ENCODE measurements at places on chromosomes 2 and 18.

GRCh38 chr2:183192343-183192742, 68.1 kb downstream of the NUP35 start:
- no peak for DNase-seq

- no peak for DNase-seq
Measured at GRCh38 chr18:31138709-31139108, 23.9 kb downstream of the DSC1 start.

- DNase-seq, result no peak
Measured at GRCh38 chr2:208879666-208880065, 473.1 kb downstream of the PTH2R start.

- DNase-seq, result no peak
Measured at GRCh38 chr2:120887741-120888231, 152.1 kb downstream of the GLI2 start.

DNA sequence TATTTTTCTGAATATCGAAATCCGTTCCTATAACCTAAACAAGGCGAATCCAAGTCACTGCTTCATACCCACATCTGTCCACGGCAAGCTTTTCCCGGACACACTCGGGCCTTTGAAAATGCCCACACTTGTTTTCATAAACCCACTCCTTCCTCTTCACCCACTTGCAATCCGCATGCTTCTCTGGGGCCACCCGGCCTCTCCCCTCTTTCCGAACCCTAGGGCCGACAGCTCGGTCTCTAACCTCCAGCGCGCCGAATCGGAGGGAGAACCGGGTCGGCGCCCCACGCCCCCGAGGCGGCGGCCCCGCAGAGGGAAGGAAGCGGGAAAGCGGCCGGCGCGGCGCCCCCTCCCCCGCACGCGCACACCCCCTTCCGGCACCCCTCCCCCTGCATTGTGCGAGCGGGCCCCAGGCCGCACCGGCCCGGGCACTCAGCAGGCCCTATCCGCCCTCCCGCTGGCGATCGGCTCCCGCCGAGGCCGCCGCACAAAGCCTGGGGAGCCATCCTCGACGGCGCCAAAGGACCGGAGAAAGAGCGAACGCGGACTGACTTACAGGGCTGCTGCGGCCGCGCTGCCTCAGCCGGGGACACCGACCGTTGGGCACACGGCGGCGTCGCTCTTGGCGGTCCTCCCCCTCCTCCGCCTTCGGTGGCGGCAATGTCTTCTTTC, 467 bp downstream of the PUM2 start:
- peak; percentile 72 for DNase-seq

GRCh38 chr2:2832657-2833056, 501.6 kb upstream of the MYT1L start:
- DNase-seq, result no peak

DNA sequence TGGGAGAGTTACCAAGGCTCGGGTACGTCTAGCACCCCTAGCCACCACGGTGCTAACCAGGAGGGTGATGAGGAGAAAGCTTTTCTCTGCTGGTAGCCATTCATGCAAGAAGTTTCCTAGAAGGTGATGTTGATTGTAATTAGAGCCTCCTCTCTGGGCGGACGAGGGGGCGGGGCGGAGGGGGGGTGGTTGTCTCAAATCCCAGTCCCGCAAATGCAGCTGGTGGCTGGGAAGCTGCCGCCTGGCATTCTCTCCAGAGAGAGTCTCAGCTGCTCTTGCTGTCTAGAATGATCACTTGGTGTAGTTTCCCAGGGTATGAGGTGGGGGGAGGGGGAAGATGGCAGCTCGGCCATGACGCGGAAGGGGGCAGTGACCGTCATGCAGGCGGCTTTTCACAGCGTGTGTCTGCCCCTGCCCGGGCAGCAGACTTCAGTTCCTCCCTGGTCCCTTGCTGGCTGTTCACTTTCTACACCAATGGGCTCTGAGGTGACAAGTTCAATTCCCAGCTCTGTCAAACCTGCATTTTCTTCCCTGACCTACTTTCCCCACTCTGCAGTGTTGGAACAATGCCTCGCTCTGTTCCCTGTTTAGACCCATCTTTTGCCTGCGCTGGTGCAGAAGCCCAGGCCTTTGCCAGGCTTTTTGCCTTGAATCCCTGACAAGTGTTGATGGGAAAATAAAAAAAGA, 61.5 kb upstream of the KLF7 start:
- DNase-seq, result no peak

DNA sequence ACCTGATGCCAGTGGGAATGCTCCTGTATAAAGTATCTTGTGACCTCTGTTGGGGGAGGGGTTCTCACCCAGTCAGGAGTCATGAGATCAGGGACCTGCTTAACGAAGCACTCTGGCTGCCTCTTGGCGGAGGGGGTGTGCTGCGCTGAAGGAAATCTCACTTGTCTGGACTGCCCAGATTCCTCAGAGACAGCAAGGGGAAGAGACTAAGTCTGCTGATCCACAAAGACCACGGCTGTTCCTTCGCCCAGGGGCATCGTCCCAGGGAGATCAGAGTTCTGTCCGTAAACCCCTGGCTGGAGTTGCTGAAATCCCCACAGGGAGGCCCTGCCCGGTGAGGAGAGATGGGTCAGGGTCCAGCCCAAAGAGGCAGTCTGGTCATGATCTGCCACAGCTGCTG, 168.4 kb downstream of the CCBE1 start:
- no peak for DNase-seq

GRCh38 chr18:11566236-11566965, 43.0 kb upstream of the SLC35G4 start:
- no peak for DNase-seq

GRCh38 chr2:240322231-240322955, 113.1 kb upstream of the GPC1 start:
- DNase-seq, result no peak

GRCh38 chr2:9380702-9381628, 42.4 kb downstream of the ITGB1BP1 start:
- DNase-seq, result peak; percentile 70

DNA sequence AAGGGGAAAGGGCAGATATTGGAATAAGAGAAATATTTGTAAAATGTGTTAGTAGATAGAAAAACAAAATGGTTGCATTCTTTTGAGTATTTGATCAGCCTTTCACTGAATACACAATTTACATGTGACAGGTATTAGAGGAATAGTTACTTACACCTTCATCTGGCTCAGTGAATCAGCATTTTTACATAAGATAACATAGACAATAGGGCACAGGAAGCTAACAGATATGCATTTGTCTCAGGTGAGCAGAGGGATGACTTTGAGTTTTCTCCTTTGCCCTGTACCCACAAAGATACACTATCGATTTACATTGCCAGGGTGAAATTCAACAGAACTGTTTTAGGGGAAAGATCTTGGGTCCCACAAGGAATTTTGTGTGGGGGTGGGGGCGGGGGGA, 373.1 kb upstream of the NETO1 start:
- DNase-seq, result no peak

GRCh38 chr18:61702007-61702406, 190.8 kb downstream of the RNF152 start:
- no peak for DNase-seq

DNA sequence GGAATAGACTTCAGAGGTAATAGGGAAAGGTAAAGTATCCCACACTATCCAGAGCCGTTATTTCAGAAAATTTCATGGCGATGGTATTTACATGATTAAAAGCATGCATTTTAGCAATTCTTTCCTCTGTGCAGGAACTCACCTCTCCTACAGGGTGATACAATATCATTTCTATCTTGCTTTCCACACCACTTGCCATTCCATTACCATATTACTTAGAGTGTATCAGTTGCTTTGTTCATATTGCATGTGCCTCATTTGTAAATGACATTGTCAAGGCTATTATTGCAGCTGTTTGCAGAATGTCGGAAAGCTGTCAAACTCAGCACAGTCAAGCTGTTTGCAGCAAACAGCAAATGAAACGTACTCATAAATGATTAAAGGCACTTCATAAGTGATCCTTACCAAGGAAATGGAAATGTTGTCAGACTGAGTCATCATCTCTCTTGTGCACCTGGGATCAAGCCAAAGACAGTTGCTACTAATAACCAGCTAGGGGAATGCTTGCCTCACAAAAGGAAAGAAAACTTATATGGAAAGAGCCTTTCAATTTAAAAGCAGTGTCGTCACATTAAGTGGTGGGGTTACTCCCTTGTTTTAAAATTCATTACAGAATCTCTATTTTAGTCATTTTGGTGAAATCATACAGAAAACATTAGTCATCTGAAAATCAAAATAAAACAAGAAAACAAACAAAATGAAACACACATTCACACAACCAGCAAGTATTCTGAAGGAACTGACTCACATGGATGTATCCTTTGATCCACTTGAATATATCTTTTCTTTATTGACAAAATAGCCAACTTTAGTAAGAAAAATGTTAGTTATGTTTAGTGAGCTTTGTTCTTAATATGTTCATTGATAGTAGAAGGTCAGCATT, 1064.1 kb upstream of the CNTNAP5 start:
- DNase-seq, result no peak

GRCh38 chr2:152025678-152026287, 73.1 kb downstream of the CACNB4 start:
- DNase-seq, result peak; percentile 89

DNA sequence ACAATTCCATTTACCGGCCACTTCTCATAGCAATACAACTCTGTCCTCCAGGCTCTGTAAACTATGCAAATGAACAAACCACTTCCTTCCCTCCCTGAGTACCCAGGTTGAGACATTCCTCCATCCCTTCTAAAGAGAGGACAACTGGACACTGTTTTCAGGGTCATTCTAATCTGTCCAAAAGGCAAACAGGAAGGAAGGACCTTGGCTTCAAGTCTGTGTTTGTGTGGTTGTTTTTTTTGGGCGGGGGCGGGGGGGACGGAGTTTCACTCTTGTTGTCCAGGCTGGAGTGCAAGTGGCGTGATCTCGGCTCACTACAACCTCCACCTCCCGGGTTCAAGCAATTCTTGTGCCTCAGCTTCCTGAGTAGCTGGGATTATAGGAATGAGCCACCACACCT, 3.3 kb downstream of the TFCP2L1 start:
- DNase-seq, result no peak

DNA sequence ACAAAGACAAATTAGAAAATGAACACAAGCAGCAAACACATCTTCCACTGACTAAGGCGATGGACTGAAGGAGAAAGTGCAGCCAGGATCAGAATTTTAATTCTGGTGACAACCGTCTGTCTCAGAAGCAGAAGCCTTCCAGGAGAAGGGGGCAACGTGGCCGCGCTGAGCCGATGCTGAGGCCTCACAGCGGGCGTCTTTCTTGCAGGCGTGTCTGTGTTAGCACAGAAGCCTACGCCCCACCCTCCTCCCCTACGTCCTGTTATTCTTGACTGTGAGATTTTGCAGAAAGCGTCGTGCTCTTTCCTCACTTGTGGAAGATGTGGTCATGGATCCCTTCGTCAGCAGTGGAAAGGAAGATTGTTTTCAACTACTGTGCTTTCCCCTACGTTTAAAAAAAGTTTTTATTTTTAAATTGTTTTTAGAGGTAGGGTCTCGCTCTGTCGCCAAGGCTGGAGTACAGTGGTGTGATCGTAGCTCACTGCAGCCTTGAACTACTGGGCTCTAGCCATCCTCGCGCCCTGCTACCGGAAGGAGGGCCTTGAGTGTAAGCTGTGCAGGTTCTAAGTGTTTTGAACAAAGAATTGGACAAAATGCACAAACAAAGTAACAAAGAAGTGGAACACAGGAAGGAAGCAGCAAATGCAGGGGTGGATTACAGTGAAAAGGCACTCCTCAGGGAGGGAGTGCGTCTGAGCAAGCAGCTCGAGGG, 422.0 kb downstream of the GALR1 start:
- DNase-seq, result no peak

GRCh38 chr2:78718024-78718423, 307.5 kb upstream of the REG3G start:
- no peak for DNase-seq

DNA sequence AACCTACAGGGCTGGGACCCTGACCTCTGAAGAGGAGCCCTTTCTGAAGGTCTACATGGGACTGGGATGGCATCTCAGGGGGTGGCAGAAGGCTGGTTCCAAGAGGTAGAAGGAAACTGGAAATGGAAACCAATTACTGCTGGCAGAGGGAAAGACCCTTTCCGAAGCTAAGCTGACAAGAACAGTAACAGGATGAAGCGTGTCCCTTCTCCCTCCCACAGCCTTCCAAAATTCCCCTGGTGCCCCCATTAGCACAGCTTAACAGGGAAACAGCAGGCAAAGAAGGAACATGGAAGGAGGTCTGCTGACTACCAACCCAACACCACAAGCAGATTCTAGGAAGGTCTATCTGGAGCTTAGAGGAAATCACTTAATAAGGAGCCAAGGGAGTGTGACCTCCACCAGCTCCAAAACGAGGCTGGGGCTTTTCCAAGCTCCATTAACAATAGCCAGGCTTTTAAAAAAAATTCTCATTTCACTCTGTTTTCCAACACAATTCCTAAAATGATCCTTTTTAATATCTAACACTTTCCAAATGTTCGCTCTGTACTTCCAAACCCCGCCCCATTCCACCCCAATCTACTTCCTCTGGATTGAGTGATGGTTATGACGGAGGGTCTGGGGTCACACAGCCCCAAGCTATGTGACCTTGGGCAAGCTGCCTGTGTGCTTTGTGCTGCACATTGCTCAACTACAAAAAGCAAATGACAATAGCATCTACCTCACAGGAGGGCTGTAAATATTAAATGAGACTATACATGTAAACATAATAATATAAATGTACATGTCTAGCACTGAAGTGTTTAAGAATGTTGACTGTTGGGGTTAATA, 55.2 kb downstream of the STK39 start:
- DNase-seq, result no peak

DNA sequence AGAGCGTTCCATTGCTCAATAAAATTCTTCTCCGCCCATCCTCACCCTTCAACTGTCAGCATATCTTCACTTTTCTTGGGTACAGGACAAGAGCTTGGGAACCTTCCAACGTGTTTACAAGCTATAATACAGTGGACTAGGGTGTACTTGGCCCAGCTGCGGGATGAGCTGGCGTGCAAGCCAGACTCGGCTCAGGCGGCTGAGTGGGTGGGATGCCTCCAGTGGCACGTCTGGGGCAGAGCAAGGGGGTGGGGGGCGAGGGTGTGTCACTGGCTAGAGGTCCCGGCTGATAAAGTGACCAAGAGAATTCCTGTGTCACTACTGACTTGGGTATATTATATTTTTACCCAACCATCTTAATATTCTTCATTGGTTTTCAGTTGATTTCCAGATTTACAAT, 179.7 kb downstream of the EVA1A start:
- DNase-seq, result no peak

- no peak for DNase-seq
Measured at GRCh38 chr2:12606472-12607000, 110.2 kb upstream of the TRIB2 start.

All from sciatic nerve (tissue), 2 donors.